Stimulated activated CD4-positive, alpha-beta T cell treated with anti-CD3 and anti-CD28 coated beads, Interleukin-2, amount 100 ng/mL, for 24 hours (primary cell): ENCODE measurements at places on chromosomes 1 and 21.

DNA sequence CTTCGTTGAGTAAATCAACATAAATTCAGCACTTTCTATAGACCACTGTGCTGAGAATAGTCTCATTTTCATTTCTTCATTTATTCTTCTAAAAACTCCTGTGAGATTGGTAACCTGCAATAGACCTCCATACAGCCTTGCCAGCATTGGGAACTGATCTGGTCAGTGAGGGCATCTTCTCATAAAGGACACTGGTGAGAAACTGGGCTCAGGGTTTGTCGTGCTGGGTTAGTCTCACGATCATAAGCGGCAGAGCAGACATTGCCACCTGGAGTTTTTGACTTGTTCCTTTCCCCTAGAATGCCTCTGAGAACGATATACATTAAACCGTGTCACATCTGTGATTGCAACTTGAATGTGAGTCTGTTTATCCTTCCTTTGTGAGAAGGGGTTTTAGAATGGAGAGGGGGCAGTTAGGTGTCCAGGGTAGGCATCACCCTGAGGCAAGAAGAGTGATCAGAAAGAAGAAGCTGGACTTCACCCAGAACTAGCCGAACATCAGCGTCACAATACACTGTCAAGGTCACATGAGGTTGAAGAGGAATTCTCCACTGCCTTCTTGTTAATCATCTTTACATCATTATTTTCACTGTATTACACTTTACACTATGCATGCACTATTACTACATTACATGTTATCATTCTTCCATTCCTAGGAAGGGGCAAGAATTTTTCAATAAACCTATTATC is 1.4 kb upstream of the TTLL7 start:
- DNase-seq = no peak

GRCh38 chr1:24463776-24464735 is 38.6 kb upstream of the RCAN3 start:
- DNase-seq = no peak

DNA sequence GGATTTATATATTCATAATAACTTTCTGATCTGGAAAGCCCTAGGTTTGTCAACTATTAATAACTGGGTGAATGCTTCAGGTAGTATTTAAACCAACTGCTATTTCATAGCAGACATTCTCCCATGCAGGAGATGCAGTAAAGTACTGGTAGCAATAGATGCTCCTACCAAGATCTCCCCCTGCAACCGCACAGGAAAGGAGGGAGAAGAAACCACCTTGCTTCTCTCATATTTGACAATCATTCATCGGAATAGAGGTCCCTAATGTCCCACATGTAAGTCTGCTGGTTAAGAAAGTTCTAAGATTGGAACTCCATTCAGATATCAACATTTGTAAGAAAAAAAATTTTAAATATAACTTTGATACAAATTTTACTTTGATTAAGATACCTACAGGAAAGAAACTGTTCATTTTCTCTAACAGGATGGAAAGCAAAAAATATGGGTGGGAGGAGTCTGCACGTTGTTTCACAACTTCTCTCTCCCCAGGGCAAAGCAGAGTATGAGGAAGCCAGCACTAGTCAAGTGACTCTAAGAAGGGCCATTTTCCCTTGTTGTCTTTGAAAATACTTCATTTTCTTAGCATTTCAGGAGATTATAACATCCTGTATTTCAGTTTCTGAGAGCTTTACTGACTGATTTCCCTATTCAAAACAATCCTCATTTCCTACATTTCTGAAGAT is at the start of gene PYHIN1:
Gene PYHIN1, plus strand, starts transcription at position 498 of the 683 bp plus-strand sequence. CDS start 5,359 bp downstream, outside the sequence.
- DNase-seq = peak; percentile 28

DNA sequence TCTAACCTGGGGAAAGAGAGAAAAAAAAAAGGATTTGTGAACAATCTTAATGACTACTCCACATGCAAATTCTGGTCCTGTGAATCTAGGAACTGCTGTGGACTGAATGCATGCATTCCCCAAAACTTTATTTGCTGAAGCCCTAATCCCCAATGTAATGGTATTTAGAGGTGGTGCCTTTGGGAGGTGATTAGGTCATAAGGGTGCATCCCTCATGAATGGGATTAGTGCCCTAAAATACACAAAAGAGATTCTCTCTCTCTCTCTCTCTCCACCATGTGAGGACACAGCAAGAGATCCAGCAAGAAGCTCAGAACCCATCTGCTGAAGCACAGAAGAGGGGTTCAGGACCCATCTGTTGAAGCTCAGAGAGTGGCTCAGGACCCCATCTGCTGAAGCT is 26.2 kb upstream of the KIRREL1 start:
- no peak for DNase-seq

GRCh38 chr21:40714536-40714935 is 132.4 kb downstream of the DSCAM start:
- DNase-seq = no peak

DNA sequence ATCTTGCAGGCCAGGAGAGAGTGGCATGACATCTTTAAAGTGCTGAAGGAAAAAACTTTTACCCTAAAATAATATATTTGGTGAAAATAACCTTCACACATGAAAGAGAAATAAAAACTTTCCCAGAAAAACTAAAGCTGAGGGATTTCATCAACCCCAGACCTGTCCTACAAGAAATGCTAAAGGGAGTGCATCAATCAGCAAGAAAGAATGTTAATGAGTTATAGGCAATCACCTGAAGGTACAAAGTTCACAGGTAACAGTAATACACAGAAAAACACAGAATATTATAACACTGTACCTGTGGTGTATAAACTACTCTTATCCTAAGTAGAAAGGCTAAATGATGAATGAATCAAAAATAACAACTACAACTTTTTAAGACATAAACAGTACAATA is 249.2 kb upstream of the PKN2 start:
- no peak for DNase-seq

DNA sequence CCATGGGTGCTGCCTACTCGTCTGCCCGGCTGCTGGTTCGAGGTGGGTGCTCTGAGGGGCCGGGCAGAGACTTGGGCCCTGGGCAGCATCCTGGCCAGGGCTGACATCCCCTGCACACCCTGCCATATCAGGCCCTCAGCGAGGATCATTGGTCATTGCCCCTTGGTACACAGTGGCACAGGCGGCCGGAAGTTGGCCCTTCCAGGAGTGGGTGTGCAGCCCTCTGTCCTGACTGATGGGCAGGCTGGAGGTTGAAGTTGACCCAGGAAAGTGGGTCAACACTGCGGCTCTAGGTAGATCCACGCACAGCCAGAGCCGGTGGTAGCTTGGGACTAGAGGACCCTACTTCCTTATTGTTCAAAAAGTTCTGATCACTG is 72.9 kb downstream of the TRIM11 start:
- no peak for DNase-seq

GRCh38 chr21:14361958-14362357 is 21.0 kb downstream of the HSPA13 start:
- DNase-seq = no peak

- DNase-seq = no peak
Measured at GRCh38 chr21:36663033-36663855, 35.7 kb upstream of the SIM2 start.

DNA sequence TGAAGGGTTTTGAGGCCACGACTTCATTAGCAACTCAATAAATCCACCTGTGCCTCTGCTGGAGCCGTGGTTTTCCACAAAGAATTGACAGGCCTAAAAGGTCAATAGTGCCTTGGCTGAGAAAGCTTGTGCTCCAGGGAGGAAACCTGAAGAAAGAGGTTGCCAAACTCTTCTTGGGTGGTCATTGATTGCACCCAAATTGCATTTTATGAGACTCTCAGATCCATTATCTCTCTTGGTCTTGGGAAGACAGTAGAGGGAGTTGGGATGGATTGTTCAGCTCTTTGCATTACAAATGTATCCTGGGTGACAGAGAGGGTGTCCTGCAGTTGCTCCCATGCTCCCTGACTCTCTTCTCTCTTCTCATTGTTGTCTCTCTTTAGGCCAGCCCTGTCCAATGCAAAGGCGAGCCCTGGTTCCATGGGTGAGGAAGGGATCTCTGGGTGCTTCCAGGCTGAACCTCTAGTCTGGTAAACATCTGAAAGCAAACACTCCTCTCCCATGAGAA is 46.1 kb upstream of the HTR1D start:
- no peak for DNase-seq

DNA sequence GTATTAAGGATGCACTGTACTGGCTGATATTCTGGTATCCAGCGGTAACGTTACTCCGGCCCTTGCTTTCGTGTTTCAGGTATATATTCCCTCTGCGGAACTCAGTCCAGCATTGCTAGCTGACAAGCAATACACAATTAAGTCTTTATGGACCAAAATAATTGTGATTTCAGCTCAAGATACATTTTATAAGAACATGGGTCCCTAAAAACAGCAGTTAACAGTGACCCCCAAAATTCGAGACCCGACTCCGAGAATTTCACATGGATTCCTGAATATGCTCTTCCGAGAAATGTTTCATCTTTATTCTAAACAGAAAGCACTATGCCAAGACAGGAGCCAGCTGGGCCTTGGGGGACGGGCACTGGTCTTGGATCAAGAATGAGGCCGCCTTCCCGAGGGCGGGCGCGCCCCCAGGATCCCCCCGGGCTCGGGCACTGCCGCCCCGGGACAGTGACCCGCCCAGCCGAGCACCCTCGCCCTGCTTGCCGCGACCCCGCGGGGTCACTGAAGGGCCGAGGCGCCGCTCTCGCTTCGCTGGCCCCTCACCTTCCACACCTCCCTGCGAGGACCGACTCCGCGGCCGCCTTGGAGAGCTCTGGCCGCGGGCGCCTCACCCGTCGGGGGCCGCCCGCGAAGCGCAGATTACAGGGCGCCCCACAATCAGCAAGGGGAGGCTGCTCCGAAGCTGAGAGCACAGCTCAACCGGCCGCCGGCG is 610 bp downstream of the SCYL3 start:
- DNase-seq = no peak

DNA sequence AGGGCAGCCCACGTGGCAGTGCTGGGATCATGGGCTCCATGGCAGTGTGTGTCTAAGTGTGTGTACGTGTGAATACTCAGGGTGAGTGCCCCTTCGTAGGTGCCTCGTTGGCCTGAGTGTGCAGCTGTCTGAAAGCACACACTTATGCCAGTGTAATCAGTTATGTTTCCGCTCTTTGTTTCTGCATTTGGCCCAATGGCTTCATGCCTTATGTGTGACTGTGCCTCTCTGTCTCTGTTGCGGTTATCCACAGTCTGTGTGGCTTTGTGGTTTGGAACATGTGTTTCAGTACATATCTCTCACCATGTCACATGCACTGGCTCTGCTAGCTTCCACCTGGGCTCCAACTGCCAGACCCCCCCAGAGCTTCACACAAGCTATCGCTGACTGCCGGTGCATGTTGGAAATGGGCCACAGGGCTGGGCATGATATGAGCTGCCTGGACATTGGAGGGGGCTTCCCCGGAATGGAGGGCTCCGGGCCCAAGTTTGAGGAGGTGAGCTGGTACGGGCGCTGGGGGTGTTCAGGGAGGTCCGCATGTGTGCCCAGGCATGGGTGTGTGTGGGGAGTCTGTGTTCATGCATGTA is 70.3 kb upstream of the TINAGL1 start:
- DNase-seq = no peak

- DNase-seq = peak; percentile 90
Measured at GRCh38 chr1:109667452-109668122, at the start of gene GSTM2. GSTM2 (plus strand) TSS chr1:109668057; CDS start chr1:109668116, 59 bp downstream.

GRCh38 chr1:245652116-245652515 is 497.3 kb downstream of the KIF26B start:
- no peak for DNase-seq

DNA sequence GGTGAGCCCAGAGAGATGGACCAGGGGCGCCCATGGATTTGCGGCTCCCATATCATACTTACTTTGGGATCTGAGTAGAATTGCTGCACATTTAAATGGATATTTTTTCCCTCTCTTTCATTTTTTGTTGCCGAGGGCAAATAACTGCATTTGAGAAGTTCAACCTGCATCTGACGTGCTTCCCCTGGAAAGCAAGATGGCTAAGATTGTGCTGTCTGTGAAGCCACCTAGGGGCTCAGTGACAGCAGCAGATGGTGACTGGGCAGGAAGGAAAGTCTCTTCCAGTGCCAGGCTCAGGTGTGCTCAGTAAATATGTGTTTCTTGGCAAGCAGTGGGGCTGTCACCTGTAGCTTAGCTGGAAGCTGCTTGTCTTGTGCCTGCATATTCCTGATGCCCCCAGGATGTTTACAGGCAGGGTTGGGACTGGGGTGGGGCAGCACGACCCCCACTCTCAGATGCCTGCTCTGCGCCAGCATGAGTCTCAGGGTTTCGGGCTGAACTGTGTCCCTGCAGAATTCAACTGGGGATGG is 59.8 kb upstream of the ETV3 start:
- DNase-seq = no peak

- DNase-seq = no peak
Measured at GRCh38 chr1:53183095-53183990, 13.3 kb upstream of the CPT2 start.
